ENCODE measurements at places on chromosomes 6 and 20. TPM values are rescaled to one million over a fixed set of nuclear protein-coding genes. Genes with fewer than 3 reads are reported as not detected.

SYCP2 gene
- total RNA-seq: 0.99 TPM

CARMIL1 gene
- 28.3 TPM for total RNA-seq

RAB44 gene
- not detected for total RNA-seq

DEFB124 gene
- not detected for total RNA-seq

GLP1R gene
- total RNA-seq: not detected

LGSN gene
- 0.12 TPM for total RNA-seq

PANK2 gene
- total RNA-seq: 52.6 TPM

NKX2-2 gene
- total RNA-seq: not detected

ABRACL gene
- 45.4 TPM for total RNA-seq

ULBP1 gene
- under 0.01 TPM for total RNA-seq

MLN gene
- total RNA-seq: not detected

TXNDC5 gene
- 548 TPM for total RNA-seq

OPRL1 gene
- 1.4 TPM for total RNA-seq

HEY2 gene
- total RNA-seq: 1.7 TPM

AKAP12 gene
- 456 TPM for total RNA-seq

MBOAT1 gene
- 1.5 TPM for total RNA-seq

Data from aortic smooth muscle cell (primary cell).